ENCODE measurements at places on chromosomes 3 and 15.

- no peak for DNase-seq
These were observed 6.4 kb upstream of the CCDC33 start for GRCh38 chr15:74229686-74230085.

DNA sequence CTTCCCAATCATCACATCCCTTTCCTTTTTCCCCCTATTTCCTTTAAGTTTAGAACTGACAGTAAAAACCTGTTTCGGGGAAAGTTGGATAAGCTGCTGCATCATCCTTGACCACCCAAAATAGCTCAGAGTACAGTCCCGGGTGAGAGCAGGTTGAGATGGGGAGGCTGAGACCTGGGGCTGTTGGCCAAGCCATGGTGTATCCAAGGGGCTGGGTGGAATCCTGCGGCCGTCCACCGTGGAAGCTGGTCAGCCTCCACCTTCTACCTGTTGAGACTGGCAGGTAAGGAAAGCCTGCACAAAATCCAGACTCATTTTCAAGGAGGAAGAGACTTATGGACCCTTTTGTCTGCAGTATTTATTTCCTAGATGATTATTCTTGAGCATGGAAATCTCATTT, 128.2 kb upstream of the PLXNA1 start:
- no peak for DNase-seq

DNA sequence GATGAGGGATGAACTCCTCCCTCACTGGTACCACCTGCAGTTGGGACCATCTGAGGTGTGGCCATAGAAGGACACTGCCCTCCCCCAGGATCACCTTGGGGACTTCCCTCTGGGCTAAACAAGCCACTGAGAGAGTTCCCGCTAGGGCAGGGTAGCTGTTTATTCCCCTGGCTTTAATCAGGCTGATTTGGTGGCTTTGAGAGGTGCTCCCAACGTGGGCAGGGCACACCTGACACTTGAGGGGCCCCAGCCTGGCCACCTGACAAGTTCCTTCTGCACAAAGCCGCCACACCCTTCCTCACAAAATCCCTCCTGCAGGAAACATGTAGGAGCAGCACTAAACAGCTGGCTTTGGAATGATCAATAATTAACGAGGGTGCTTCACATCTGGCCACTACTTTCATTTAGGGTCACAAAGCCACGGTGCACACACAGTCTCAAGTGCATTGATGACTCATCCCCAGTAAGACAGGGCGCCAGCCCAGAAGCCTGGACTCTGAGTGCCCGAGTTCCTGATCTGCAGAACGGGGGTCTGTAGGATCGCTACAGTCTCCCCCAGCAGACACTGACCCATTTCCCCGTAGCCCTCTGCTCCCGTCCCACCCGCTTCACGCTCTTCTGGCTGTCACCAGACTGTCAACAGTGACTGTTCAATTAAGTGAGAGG, 75.1 kb downstream of the ATP10A start:
- no peak for DNase-seq

DNA sequence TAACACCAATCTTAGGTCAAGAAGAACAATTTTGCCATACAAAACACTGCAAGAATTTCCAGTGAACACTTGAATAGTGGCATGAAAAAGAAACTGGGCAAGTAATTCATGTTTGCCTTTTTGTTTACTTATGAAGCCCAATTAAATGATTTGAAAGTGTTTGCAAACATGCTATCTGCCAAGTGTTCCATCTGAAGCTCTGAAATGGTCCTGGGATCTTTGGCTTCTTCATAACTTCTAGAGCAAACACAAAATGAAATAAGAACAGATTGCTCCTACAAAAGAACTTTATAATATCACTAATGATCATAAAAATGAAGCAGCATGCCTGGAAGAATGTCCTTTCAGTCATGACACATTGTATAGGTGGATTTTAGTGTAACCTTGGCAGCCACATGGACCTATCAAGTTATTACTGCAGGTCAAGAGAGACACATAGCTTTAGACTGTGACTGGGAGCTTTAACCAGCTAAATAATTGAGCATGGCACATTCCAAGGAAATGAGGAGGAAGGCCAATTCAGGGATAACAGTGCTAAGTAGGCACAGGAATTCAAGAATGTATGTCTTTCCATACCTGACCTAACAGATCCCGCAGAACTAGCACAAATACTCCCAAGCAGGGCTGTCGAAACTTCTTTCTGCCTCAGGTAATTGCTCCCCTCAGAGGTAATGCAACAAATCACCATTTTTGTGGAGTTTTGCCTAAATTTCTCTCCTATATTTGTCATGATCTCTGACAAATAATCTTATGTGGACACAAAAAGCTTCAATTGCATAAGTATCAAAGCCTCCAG, 144.6 kb downstream of the DUT start:
- no peak for DNase-seq

- no peak for DNase-seq
These were observed 56.6 kb downstream of the ETV5 start for GRCh38 chr3:186052096-186052840.

- no peak for DNase-seq
These were observed 133.6 kb upstream of the RAP2B start for GRCh38 chr3:153028381-153028780.
